ENCODE measurements at places on chromosomes 2 and 18. TPM values are rescaled to one million over a fixed set of nuclear protein-coding genes. Genes with fewer than 3 reads are reported as not detected.

SP5 gene
- total RNA-seq: not detected

ABCG8 gene
- not detected for total RNA-seq

MERTK gene
- total RNA-seq: 1.9 TPM

HOXD1 gene
- total RNA-seq: not detected

ST6GAL2 gene
- 21.9 TPM for total RNA-seq

NTSR2 gene
- not detected for total RNA-seq

ICA1L gene
- 2.5 TPM for total RNA-seq

OTOS gene
- total RNA-seq: not detected

PID1 gene
- 3.6 TPM for total RNA-seq

TMEM169 gene
- 0.35 TPM for total RNA-seq

CACNB4 gene
- 0.07 TPM for total RNA-seq
